ENCODE measurements at places on chromosomes 4 and X.

GRCh38 chr4:40897557-40898203 is 147.9 kb downstream of the NSUN7 start:
- DNase-seq = peak; percentile 30

GRCh38 chr4:37453999-37454800 is 209.7 kb downstream of the NWD2 start:
- DNase-seq = no peak

GRCh38 chr4:62439051-62439450 is 1238.9 kb downstream of the ADGRL3 start:
- DNase-seq = no peak

GRCh38 chrX:694800-695199 is 64.2 kb downstream of the SHOX start:
- DNase-seq = no peak

DNA sequence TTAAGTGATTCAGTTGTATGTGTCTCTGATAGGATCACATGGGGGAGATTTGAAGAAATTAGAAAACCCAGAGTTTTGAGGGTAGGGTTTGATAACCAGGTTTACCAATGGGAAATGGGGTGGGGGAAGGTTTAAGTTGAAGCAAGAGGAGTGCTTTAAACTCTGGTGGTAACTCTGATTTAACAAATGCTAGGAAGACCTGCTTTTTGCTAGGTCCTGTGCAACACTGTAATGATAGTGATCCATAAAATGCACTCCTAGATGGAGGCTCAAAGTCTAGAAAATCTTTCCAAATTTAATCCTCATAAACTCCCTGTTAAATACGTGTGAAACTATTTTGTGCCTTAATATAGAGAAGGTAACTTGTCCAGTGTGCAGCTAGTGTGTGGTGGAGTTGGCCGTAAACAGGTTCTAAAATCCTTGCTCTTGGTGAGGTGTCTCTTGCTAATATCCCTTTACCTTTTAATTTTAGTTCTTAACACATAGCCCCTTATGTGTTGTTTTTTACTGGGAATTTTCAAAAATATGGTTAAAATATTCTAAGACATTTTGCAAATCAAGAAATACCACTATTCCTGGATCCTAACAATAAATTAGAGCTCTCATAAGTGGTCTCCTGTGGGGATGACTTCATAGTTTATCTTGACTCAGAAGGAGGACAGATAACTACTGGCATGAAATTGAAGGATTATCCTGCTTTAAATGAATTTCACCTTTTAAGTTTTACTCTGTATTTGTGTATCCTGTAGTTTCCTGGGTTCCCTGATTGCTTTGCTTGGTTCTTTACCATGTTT is 4.1 kb downstream of the RPL34 start:
- DNase-seq = no peak

DNA sequence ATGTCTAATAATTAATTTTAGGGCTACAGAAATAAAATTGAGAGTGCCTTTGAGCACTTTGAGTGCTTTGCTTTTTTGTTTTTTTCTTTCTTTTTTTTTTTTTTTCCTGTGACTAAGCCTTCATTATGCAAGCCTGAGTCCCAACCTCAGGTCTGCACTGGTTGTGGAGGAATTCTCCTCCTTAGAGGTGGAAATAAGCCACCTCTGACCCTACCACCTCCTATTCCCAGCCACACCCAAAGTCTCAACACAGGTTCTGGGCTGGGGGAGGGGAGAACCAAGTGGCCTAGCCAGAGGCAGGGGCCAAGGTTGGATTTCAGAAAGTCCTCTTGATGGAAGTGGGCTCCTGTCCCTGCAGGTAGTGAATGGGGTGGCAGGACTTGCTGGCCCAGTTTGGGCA is 180.2 kb downstream of the ARAP2 start:
- DNase-seq = no peak

DNA sequence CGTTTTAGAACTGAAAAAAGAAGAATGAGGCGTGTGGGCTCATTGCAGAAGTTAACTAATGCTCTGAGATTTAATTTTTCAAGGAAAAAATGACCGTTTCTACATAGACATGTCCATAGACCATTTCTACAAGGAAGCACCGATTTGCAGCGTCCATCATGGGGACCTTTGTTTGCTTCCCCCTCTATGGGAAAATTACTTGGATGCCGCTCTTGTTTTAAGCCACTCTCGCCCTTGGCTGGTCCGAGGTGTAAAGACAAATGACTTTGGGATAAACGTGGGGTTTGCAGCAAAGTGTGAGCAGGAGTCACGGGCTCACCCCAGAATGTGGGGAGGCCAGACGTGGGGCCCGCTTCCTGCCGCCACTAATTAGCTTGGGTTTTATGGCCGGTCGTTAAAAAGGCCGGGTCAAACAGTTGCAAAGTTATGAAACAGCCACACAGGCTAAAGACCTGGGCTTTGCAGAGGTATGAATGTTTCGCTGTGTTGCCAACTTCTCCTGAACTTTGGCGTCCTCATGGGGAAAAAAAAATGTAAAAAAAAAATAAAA is 235.9 kb downstream of the SHOX start:
- no peak for DNase-seq

Measured in activated T-helper 1 cell treated with Interleukin-2 at 50 U/mL for 16 hours (primary cell).